T follicular helper cell (primary cell): ENCODE measurements at places on chromosomes 16 and 17.

GRCh38 chr16:10541366-10541765, 39.0 kb downstream of the EMP2 start:
- DNase-seq: no peak

DNA sequence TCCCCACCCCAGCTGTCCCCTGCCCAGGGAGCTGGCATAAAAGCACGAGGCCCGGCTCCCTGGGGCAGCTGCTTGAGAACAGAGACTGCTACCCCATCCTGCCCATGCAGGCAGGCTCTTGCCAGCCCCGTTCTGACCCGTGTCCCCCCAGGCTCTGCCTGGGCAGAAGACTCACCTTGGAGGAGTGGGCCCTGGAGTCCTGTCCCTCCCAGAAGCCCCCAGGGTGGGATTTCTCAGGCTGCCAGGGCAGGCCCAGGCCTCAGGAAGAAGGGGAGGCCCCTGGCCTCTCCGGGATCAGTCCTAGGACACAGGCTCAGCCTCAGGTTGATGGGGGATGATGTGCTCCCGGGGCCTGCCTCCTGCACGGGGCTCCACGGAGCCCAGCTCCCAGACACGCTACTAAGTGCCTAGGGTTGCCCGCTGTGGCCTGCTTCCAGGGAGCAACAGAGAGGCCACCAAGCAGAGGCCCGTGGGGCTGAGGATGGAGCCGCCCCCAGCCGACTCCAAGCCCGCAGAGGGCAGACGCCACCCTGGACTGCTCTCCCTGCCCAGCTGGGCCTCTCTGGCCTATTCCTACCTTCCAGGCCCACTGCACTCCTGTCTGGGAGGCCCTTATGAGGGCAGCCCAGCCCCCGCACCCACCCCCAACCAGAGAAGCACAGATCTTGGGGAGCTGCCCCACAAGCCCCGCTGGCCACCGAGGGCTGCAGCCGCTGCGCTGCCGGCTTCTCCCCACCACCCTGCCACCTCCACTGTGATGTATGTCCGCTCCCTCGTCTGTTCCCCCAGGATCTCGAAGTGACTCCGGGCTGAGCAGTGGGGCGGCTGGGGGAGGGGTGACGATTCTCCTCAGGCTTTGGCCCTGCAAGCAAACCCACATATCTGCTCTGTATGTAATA, 1.7 kb downstream of the NME3 start:
- no peak for DNase-seq

- DNase-seq: no peak
These were observed 353.3 kb downstream of the SEC14L1 start for GRCh38 chr17:77493901-77494663.

DNA sequence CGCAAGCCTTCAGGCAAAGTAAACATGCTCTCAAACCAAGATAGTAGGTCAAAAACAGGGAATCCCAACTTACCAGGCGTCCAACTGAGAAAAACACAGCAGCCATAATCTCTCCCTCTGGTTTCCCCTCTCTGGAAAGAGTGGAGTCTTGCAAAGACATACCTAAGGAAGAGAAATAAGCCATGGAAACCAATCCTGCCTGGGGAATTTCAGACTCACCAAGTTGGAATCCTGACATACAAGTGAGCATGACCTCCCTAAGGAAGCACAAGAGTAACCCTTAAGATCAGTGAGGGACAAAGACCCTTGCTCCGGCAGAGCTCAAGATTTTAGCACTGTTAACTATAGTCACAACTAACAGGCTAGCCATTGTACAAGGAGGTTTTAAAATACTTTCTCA, 4.1 kb downstream of the ZNF624 start:
- DNase-seq: no peak

DNA sequence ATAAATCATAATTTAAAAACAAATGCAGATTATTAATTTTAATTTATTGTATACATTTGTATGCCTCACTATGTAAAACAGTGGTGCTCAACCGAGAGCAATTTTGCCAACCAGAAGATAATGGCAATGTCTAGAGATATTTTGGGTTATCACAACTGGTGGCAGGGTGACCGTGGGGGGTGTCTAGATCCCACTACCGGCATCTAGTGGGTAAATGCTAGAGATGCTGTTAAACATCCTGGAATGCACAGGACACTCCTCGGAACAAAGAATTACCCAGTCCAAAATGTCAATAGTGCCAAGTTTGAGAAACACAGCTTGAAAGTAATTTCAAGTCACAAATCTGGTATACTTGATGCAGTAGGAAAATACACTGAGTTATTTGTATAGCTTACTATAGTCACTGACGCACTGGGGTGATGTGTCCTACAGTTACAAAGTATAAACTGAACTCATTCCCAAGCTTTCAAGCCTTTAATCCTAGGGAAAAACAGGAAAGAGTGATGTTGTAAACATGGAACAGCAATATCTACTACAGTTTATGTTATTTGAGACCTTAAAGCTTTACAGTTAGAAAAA, 133.5 kb downstream of the BRIP1 start:
- no peak for DNase-seq

DNA sequence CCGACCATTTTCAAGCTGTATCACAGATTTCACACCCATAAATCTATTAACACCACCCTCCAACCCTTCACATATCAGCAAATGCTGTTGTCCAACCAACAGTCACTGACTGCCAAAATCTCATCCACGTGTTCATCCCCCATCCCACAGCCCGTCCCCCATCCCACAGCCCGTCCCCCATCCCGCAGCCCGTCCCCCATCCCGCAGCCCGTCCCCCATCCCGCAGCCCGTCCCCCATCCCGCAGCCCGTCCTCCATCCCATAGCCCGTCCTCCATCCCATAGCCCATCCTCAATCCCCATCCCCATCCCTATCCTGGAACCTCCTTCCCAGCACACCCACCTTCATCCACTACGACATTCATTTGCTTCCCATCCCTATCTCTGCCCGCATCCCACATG, 14.1 kb downstream of the DLG4 start:
- DNase-seq: no peak

GRCh38 chr16:85474621-85475217, 138.4 kb upstream of the GSE1 start:
- no peak for DNase-seq

GRCh38 chr16:47920709-47921108, 235.1 kb downstream of the ABCC12 start:
- DNase-seq: no peak

GRCh38 chr17:80846932-80847331, 144.7 kb upstream of the CHMP6 start:
- no peak for DNase-seq

GRCh38 chr17:13727441-13728171, 125.9 kb upstream of the HS3ST3A1 start:
- DNase-seq: no peak

DNA sequence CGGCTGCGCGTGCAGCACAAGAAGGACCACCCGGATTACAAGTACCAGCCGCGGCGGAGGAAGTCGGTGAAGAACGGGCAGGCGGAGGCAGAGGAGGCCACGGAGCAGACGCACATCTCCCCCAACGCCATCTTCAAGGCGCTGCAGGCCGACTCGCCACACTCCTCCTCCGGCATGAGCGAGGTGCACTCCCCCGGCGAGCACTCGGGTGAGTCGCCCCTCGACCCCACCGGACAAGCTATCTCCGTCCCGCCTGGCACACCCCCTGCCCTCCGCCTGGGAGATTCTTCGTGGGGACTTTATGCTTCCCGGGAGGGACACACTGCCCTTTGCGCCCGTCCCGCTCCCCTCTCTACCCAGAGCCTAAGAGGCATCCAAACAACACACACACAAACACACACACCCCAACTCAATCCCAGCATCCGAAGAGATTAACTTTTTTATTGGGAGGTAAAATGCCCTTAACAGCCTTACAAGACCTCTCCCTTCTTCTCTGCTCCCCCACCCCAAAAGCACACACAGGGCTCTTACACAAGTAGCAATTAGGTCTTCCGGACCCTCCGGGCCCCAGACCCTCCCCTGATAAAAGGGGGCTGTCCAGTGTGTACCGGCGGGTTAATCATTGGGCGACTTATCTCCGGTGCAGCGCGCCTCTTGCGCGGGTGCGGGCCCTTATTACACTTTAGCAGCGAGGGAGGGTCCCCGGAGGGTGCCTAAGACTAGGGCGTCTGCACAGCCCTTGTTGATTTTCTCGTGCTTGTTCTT, 2.1 kb downstream of the SOX9 start:
- no peak for DNase-seq

DNA sequence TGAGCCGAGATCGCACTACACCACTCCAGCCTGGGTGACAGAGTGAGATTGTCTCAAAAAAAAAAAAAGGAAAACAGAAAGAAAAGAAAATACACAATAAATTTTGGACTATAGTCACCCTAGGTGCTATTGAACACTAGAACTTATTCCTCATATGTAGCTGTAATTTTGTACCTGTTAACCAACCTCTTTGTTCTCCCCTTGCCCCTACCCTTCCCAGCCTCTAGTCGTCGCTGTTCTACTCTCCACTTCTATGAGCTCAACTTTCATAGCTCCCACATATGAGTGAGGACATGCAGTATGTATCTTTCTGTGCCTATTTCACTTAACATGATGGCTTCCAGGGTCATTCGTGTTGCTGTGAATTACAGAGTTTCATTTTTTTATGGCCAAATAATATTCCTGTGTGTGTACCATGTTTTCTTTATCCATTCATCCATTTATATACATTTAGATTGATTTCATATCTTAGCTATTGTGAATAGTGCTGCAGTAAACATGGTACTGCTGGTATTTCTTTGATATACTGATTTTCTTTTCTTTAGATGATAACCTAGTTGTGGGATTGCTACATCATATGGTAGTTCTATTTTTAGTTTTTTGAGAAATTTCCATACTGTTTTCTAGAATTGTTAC, 28.3 kb downstream of the VPS35L start:
- DNase-seq: no peak

- no peak for DNase-seq
These were observed 64.5 kb downstream of the RBFOX3 start for GRCh38 chr17:79546386-79546785.

- DNase-seq: no peak
These were observed 124.4 kb downstream of the CDYL2 start for GRCh38 chr16:80680046-80680445.
